Mucosa of gallbladder (tissue), 1 donor: ENCODE measurements at places on chromosomes 4 and X.
A peak's percentile ranks its signal among the peaks of the same experiment; 100 is the strongest.

GRCh38 chrX:40872351-40872750 lies 137.0 kb upstream of the MED14 start:
- DNase-seq = no peak

GRCh38 chr4:183863155-183863825 lies 41.8 kb upstream of the STOX2 start:
- DNase-seq = no peak

DNA sequence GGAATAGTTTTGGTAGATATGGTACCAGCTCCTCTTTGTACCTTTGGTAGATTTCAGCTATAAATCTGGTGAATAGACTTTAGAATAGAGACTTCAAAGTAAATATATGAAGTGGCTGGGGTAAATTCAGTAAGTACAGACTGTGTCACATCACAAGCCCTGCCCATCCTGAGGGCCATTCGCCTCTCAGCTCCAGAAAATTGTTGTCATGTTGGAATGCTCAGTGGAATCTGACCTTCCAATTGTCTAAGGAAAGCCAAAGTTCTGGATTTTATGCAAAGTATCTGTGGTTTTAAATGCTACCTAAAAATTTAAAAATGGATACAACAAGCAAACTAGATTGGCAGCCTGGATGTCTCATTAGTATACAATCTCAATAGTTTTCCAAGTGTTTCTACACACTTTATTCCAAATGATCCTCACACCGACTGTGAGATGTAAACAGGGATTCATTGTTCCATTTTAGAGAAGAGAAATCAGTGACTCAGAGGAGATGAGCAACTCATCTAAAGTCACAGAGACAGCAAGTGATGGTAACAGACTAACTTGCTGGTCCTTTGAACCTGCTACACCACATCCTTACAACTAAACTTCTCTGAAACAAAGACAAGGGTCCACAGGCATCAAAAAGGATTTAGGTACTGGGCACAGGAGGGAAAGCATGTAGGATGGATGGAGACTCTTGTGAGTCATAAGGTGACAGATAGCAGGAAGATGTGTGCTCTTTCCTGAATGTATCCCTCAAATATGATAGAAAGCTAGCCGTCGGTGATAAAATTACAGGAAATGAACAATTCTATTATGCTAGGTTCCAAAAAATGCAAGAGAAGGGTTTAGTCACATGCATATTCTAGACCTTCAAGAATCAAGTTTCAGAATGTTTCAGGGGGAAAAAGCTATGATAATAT lies 127.3 kb downstream of the ATP10D start:
- no peak for DNase-seq

- DNase-seq = no peak
Observed at GRCh38 chrX:71941145-71941544, 30.5 kb downstream of the NHSL2 start.

GRCh38 chr4:139872274-139872673 lies 206.7 kb downstream of the MGST2 start:
- no peak for DNase-seq

- no peak for DNase-seq
Observed at GRCh38 chrX:132676561-132677186, 187.8 kb upstream of the MBNL3 start.

GRCh38 chr4:79081973-79082372 lies 142.7 kb upstream of the PAQR3 start:
- DNase-seq = no peak

DNA sequence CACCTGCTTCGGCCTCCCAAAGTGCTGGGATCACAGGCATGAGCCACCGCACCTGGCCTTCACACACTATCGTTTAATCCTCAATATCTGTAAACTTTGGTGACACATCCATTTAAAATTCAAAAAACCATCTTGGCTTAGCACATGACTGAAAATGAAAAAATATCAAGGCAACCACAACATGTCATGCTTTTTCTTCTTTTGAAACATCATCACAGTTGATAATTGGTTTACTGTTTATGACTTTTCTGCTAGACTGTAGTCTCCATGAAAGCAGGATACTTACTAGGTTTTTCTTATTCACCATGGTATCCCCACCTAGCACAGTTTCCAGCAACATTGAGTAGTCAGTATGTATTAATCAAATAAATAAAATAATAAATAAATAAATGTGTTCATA lies 11.0 kb downstream of the GNRHR start:
- no peak for DNase-seq

DNA sequence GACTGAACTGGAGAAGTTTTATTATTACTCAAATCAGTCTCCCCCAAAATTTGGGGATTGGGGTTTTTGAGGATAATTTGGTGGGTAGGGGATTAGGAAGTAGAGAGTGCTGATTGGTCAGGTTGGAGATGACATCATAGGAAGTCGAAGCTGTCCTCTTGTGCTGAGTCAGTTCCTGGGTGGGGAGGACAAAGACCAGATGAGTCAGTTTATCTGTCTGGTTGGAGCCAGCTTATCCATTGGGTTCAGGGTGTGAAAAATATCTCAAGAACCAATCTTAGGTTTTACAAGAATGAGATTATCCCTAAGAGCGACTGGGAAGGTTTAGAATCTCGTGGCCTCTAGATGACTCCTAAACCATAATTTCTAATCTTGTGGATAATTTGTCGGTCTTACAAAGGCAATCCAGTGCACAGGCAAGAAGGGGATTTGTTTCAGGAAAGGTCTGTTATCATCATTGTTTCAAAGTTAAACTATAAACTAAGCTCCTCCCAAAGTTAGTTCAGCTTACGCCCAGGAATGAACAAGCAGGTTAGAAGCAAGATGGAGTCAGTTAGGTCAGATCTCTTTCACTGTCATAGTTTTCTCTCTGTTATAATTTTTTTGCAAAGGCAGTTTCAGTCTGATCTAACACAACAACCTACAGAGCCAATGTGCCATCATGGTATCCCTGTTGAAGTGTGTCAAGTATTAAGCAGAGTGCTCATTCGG lies 274.5 kb downstream of the SLC7A11 start:
- no peak for DNase-seq

GRCh38 chr4:173490817-173491528 lies 39.1 kb downstream of the HAND2 start:
- DNase-seq = no peak

DNA sequence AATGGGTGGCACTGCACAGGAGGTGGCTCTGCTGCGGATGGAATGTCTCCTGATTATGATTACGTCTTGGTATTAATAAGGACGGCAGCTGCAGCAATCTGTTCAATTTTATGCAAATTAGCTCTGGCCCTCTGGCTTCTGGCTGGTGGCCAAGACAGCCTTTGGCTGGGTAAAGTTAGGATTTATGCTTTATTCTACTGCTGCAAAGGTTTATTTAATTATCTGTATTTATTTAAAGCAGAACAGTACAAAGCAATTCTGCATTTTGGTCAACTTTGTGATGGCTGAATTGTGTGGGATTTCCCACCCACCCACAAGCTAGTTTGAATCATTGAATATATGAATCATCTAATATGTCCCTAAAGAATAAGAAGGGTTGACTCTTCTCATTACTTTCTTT lies 745.6 kb upstream of the FAM241A start:
- no peak for DNase-seq

GRCh38 chrX:9149501-9150245 lies 115.7 kb upstream of the FAM9B start:
- no peak for DNase-seq

GRCh38 chr4:188411805-188412204 lies 272.6 kb downstream of the TRIML1 start:
- DNase-seq = no peak

GRCh38 chrX:19673375-19674040 lies 158.2 kb upstream of the MAP3K15 start:
- peak; percentile 58 for DNase-seq

- DNase-seq = no peak
Observed at GRCh38 chrX:38694394-38694793, 106.9 kb upstream of the MID1IP1 start.

GRCh38 chrX:47643926-47644325 lies 6.4 kb downstream of the ELK1 start:
- no peak for DNase-seq

DNA sequence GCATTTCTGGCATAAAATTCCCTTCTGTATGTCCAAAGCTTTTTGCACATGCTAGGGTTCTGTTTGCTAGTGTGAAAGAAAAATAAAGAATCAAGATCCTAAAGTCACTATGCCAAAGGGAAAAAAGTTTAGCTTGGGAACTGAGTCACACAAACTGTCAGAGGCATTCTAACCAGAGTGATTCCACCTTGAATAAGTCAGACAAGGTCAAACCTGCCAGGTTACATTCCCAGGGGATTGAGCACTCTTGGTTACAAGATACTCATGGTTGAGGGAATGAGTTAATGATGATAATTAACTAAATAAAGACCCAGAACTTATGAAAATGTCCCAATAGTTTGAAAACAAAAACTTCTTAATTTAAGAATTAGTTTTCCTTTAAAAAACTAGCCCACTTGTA lies 13.7 kb upstream of the UGT2B17 start:
- no peak for DNase-seq

GRCh38 chr4:121375262-121375661 lies 5.6 kb downstream of the QRFPR start:
- DNase-seq = no peak

GRCh38 chrX:25503826-25504225 lies 488.1 kb upstream of the ARX start:
- no peak for DNase-seq

GRCh38 chrX:120426599-120426998 lies 42.5 kb downstream of the LAMP2 start:
- DNase-seq = no peak

- DNase-seq = no peak
Observed at GRCh38 chr4:73897380-73898136, 28.4 kb downstream of the CXCL1 start.

GRCh38 chrX:41684940-41685339 lies 3.8 kb upstream of the GPR34 start:
- DNase-seq = no peak

DNA sequence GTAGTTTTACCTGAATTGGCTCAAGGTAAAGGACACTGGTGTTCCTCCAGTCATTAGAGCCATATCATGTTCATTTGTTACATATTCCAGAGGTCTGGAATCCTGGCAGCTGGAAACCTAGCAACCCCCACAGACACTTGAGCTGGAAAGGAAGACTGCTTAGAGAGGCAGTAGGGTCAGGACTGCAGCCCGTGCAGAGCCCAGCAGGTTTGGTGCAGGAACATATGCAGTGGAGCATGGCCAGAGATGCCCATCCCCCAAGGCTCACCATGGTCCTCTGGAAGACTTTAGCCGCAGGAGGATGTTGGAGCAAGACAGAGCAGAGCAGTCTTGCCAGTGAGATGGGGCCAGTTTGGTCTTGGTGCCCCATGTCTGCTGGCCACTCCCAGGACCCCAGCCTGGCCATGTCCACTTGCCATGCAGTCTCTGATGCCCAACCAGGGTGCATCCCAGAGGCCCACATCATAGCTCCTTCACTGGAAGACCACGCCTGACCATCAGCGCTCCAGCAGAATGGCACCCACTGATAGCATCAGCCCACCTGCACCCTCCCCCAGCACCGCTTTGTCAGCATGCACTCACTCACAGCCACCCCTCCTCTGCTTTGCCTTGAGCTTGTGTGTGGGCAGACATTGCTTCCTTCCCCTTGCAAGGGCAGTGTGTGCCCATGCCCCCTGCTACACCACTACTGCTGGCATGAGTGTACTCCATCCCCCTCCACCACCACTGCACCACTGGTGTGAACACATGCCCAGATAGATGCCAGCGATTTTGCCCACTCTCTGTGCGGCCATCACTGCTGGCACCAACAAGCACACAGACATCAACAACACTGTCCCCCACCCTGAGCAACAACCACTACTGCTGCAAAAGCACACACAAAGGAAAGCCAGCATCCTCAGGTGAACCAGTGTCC lies 190.3 kb upstream of the SPOCK3 start:
- no peak for DNase-seq

- DNase-seq = no peak
Observed at GRCh38 chr4:127047930-127048329, 584.8 kb upstream of the INTU start.

DNA sequence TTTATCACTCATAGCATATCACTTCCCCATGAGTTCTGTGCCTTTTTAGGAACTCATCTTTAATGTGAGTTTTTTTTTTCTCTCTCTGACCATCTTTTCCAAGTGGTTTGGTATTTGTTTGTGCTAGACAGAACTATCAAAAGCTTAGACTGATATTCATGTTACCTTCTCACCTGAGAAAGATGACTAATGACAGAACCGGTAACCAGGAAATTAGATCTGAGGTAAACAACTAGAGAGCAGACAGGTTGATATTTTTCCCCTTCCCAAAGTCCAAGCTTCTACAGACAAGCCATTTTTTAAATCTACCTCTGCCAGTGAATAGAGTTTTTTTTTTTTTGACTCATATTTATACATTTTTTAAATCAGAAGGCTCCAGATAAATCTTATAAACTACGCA lies 17.0 kb upstream of the SRD5A3 start:
- DNase-seq = no peak

- no peak for DNase-seq
Observed at GRCh38 chr4:176592976-176593670, 199.6 kb downstream of the VEGFC start.

DNA sequence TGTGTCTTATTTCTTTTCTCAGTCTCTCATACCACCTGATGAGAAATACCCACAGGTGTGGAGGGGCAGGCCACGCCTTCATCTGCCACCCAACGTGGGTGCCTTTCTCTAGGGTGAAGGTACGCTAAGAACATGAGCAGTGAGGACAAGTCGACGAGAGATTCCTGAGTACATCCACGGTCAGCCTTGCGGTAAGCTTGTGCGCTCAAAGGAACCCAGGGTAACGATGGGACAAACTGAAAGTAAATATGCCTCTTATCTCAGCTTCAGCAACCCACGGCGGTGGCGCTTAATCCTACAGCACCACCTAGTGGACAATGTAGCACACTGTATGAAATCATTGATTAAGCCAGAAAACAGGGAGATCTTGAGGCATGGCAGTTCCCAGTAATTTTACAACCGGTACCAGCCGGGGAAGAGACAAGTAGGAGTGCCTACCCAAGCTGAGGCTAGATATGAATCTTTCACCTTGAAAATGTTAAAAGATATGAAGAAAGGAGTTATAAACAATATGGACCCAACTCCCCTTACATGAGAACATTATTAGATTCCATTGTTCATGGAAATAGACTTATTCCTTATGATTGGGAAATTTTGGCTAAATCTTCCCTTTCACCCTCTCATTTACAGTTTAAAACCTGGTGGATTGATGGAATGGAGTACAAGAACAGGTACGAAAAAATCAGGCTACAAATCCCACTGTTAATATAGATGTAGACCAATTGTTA lies 63.0 kb downstream of the ZNF732 start:
- peak; percentile 74 for DNase-seq

DNA sequence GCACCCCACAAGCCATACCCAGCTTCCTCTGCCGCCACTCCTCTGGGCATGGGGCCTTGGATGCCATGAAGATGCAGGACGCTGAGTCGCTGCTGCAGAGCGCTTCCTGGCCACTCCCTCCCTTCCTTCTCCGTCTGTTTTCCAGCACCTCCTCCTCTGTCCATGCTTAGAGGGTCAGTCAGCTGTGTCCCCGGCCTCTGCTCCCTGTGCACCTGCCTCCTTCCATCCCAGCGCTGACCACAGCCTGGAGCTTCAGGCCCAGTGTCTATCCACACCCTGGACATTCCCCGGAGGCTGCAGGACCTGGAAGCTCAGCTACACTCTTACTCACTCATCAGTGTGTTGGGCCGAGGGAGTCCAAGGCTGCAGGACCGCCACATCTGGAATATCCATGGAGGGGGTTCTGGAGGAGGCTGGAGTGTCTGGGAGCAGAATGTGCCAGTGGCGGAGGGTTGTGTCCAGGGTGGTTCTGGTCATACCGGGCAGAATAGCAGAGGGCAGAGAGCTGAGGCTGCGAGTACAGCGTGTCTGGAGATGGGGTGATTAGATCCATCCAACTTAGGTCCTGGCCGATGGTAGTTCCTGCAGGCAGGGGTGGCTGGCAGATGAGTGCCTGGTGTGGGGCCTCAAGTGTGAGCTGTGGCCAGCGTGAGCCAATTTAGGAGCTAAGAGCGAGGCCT lies 58.6 kb upstream of the ADRA2C start:
- no peak for DNase-seq
